Osteoblast (primary cell): ENCODE measurements at places on chromosomes 12 and 14.

GRCh38 chr12:14768823-14769405 lies 34.4 kb downstream of the WBP11 start:
- peak overlapping the region; percentile 89 for H3K27ac ChIP-seq
- H3K36me3 ChIP-seq: no peaks in the 10 kb centered on the region
- peaks cover 12% of the 10 kb centered on the region for H3K4me1 ChIP-seq
- no peak for DNase-seq

DNA sequence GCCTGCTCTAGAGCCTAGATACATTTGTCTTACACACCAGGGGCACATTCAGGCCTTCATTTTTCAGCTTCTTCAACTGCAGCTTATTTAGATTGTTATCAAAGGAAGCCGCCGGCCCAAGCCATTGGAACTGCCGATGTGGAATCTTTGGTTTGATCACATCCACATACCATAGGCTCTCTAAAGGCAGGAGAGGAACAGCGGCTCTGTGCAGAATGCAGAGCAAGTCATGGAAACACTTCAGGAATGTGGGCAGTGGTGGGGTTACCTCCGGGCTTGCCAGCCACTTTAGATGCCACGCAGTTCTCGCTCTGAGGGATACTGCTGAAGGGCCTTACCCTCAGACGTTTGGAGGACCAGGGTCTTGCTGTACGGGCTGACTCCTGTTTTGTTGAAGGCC lies 53.4 kb upstream of the PYGL start:
- H3K27me3 ChIP-seq: peaks cover 4% of the 10 kb centered on the region
- no peak overlapping the region for H3K4me3 ChIP-seq
- H3K36me3 ChIP-seq: no peaks in the 10 kb centered on the region
- H3K4me1 ChIP-seq: no peaks in the 10 kb centered on the region
- no peak overlapping the region for H3K27ac ChIP-seq

DNA sequence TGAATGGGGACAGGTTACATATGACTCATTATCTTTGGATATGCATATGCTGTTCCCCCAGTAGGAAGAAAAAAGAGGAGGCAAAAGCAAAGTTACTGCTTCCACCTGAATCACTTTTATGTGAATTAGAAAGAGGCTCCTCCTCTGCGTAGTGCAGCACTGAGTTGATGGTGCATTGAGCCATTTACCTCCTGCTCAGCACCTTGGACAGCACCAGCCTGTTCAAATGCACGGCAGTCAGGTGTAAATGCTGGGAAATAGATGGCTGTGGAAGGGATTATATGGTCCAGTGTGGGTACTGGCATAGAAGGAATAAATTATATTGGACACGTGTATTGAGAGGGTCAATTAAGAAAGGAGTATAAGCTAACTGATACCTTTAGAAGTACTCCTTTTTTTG lies 541.9 kb upstream of the SEL1L start:
- no peak for DNase-seq
- H3K36me3 ChIP-seq: no peaks in the 10 kb centered on the region
- H3K27ac ChIP-seq: no peak overlapping the region
- no peaks in the 10 kb centered on the region for H3K27me3 ChIP-seq
- H3K4me3 ChIP-seq: no peak overlapping the region
- H3K4me1 ChIP-seq: no peaks in the 10 kb centered on the region

DNA sequence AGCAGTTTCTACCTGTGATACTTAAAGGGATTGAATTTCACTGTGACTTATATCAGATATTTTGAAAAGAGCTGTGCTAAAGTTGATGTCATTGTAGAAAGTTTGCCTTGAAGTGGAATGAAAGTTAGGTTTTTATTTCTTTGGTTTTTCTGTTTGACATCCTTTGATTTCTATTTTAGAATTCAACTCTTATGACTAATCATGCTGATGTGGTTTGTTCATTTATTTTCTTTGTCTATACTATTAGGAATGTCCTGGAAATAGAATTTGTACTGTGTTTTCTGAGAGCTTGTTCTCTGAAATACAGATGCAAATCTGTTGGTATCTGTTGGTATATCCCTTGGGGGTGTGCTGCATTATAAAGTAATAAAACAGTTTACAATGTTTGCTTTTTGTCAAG lies 3.3 kb downstream of the CNOT2 start:
- peaks cover 28% of the 10 kb centered on the region for H3K4me1 ChIP-seq
- peak overlapping the region; percentile 44 for H3K27ac ChIP-seq
- no peaks in the 10 kb centered on the region for H3K27me3 ChIP-seq
- DNase-seq: peak; percentile 41
- no peaks in the 10 kb centered on the region for H3K36me3 ChIP-seq

DNA sequence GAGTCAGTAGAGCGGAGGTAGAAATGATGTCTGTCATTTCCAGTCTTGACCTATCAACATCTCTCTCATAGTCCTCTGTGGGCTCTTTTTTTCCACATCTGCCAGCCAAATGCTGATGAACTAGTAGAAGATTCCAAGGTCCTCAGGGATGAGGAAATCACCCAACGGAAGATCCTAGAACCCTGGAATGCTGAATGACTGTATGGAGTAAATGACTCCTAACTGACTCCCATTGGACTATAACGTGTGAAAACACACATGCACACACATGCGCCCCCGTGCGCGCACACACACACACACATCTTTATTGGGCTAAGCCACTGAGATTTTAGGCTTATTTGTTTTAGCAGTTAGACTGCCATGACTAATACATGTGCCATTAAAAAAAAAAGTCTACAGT lies 159.2 kb downstream of the MYRFL start:
- H3K4me3 ChIP-seq: no peak overlapping the region
- peaks cover 24% of the 10 kb centered on the region for H3K4me1 ChIP-seq
- no peak for DNase-seq
- H3K36me3 ChIP-seq: no peaks in the 10 kb centered on the region

- peak overlapping the region; percentile 63 for H3K27ac ChIP-seq
- no peaks in the 10 kb centered on the region for H3K27me3 ChIP-seq
- no peaks in the 10 kb centered on the region for H3K36me3 ChIP-seq
- no peak for DNase-seq
- H3K4me3 ChIP-seq: peak overlapping the region; percentile 45
- H3K4me1 ChIP-seq: peaks cover 29% of the 10 kb centered on the region
Observed at GRCh38 chr14:61602733-61603077, 92.6 kb upstream of the HIF1A start.

GRCh38 chr14:104389326-104390220 lies 190.0 kb upstream of the C14orf180 start:
- H3K4me1 ChIP-seq: no peaks in the 10 kb centered on the region
- H3K27ac ChIP-seq: no peak overlapping the region
- H3K36me3 ChIP-seq: no peaks in the 10 kb centered on the region
- H3K4me3 ChIP-seq: no peak overlapping the region

DNA sequence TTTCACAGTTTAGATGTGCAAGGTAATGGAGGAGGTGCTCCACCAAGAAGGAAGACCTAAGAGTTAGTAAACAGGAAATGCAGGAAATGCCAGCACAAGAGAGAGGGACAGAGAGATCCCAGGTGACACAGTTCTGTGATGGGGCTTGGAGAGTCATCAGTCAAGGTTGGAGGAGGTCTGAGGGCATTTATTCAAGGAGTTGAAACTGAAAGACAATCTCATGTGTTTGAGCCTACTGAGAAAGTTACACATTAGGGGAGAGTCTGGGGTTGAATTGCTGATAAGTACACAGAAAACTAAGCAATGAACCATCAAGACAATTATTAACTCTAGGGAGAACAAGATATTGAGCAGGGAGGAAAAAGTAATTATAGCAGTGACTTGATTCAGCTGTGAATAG lies 138.5 kb downstream of the ANO6 start:
- peaks cover 16% of the 10 kb centered on the region for H3K36me3 ChIP-seq
- H3K27ac ChIP-seq: no peak overlapping the region
- no peaks in the 10 kb centered on the region for H3K27me3 ChIP-seq
- no peak overlapping the region for H3K4me3 ChIP-seq
- no peak for DNase-seq

- no peak overlapping the region for H3K4me3 ChIP-seq
- peak; percentile 29 for DNase-seq
- no peaks in the 10 kb centered on the region for H3K36me3 ChIP-seq
- no peak overlapping the region for H3K27ac ChIP-seq
- H3K27me3 ChIP-seq: no peaks in the 10 kb centered on the region
- no peaks in the 10 kb centered on the region for H3K4me1 ChIP-seq
Observed at GRCh38 chr14:99357916-99358390, 86.0 kb upstream of the BCL11B start.

- H3K27ac ChIP-seq: peak overlapping the region; percentile 76
- peak overlapping the region; percentile 60 for H3K4me3 ChIP-seq
- H3K4me1 ChIP-seq: peaks cover 34% of the 10 kb centered on the region
- H3K27me3 ChIP-seq: no peaks in the 10 kb centered on the region
- no peaks in the 10 kb centered on the region for H3K36me3 ChIP-seq
Observed at GRCh38 chr14:50677527-50678063, 9.5 kb upstream of the SAV1 start.

GRCh38 chr12:65787056-65787865 lies 37.0 kb upstream of the HMGA2 start:
- no peaks in the 10 kb centered on the region for H3K36me3 ChIP-seq
- H3K27ac ChIP-seq: no peak overlapping the region
- no peak for DNase-seq
- H3K4me3 ChIP-seq: no peak overlapping the region
- peaks cover 4% of the 10 kb centered on the region for H3K4me1 ChIP-seq
- H3K27me3 ChIP-seq: no peaks in the 10 kb centered on the region

- H3K27ac ChIP-seq: no peak overlapping the region
- no peaks in the 10 kb centered on the region for H3K27me3 ChIP-seq
- H3K36me3 ChIP-seq: peaks cover 59% of the 10 kb centered on the region
- H3K4me1 ChIP-seq: no peaks in the 10 kb centered on the region
Observed at GRCh38 chr14:72970824-72971434, 44.7 kb downstream of the DCAF4 start.

DNA sequence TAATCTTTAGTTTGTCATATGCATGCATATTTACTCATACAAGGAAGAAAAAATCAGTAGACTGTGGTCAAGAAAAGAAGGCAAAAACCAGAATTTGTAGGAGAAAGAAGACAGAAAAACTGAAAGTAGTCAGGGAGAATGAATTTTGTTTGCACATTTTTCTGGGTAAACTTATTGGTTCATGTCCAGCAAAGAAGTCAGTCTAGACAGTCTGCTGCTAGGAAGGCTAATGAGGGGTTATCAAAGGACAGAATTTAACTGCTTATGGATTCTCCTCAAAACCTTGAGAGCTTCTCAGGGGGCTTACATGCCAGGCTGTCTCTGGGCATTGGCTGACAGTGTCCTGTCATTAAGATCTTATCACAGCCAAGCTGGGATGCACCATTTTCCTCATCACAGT lies 293.9 kb downstream of the RPAP3 start:
- no peaks in the 10 kb centered on the region for H3K36me3 ChIP-seq
- H3K27me3 ChIP-seq: no peaks in the 10 kb centered on the region
- H3K4me3 ChIP-seq: no peak overlapping the region
- peaks cover 5% of the 10 kb centered on the region for H3K4me1 ChIP-seq

- no peaks in the 10 kb centered on the region for H3K27me3 ChIP-seq
- H3K4me1 ChIP-seq: no peaks in the 10 kb centered on the region
- H3K27ac ChIP-seq: no peak overlapping the region
- no peak overlapping the region for H3K4me3 ChIP-seq
- DNase-seq: no peak
Observed at GRCh38 chr12:79327465-79327864, 363.3 kb downstream of the PAWR start.

DNA sequence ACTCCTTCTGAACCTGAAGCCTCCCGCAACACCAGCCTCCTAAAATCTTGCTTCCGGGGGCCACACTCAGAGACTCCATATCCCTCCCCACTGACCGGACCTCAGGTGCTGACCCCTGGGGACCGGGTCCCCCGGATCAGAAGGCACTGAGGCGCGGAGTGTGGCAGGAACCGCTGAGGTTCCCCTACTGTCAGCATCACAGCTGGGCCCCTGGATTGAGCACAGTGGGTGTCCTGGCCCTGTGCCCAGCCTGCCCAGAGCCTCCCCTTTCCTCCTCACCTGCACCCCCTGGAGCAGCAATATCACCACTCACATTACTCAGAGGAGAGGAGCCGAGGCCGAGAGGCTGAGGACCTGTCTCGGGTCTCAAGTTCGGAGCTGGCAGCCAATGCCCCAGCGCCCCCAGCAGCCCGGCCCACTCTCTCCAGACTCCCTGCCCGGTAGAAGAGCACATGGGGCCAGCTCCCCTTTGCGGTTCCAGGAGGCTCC lies 101.2 kb upstream of the EIF5 start:
- no peaks in the 10 kb centered on the region for H3K36me3 ChIP-seq
- H3K27ac ChIP-seq: no peak overlapping the region
- peak; percentile 55 for DNase-seq
- H3K27me3 ChIP-seq: peaks cover 6% of the 10 kb centered on the region

- H3K4me3 ChIP-seq: no peak overlapping the region
- H3K36me3 ChIP-seq: no peaks in the 10 kb centered on the region
- no peak overlapping the region for H3K27ac ChIP-seq
- H3K4me1 ChIP-seq: no peaks in the 10 kb centered on the region
Observed at GRCh38 chr14:26709019-26709418, 111.2 kb upstream of the NOVA1 start.
